ENCODE measurements at places on chromosomes 4 and X. TPM values are rescaled to one million over a fixed set of nuclear protein-coding genes. Genes with fewer than 3 reads are reported as not detected.

PSAPL1 gene
- not detected for total RNA-seq

DGKK gene
- not detected for total RNA-seq

STS gene
- total RNA-seq, result 12.1 TPM

GRCh38 chr4:8391972-8392371 lies 48.6 kb downstream of the ACOX3 start:
- DNase-seq, result no peak

- DNase-seq, result no peak
Measured at GRCh38 chrX:7158468-7158990, 10.6 kb upstream of the PUDP start.

- no peak for DNase-seq
Measured at GRCh38 chrX:154791467-154791866, 13.8 kb downstream of the MPP1 start.

GRCh38 chrX:114841051-114841450 lies 176.4 kb downstream of the IL13RA2 start:
- DNase-seq, result no peak

All from chondrocyte (in vitro differentiated cells).